GM23248 (cell line): ENCODE measurements at places on chromosomes 11 and 22. TPM values are rescaled to one million over a fixed set of nuclear protein-coding genes. Genes with fewer than 3 reads are reported as not detected.
A peak's percentile ranks its signal among the peaks of the same experiment; 100 is the strongest.

DSCAML1 gene
- not detected in 2 replicates for total RNA-seq

GRCh38 chr11:14584035-14584363 lies 59.6 kb upstream of the PDE3B start:
- no peak overlapping the region for H3K27ac ChIP-seq
- no peaks in the 10 kb centered on the region for H3K27me3 ChIP-seq
- no peak for DNase-seq
- H3K4me3 ChIP-seq: no peak overlapping the region
- H3K4me1 ChIP-seq: no peaks in the 10 kb centered on the region

MB gene
- not detected in 2 replicates for total RNA-seq

GRCh38 chr22:49961005-49961600 lies 531 bp downstream of the PIM3 start:
- H3K4me1 ChIP-seq: peaks cover 5% of the 10 kb centered on the region; the same call in 1 of the 2 replicates
- H3K4me3 ChIP-seq: peak overlapping the region; percentile 73
- no peaks in the 10 kb centered on the region for H3K27me3 ChIP-seq

APOC3 gene
- total RNA-seq: not detected in 2 replicates

DNA sequence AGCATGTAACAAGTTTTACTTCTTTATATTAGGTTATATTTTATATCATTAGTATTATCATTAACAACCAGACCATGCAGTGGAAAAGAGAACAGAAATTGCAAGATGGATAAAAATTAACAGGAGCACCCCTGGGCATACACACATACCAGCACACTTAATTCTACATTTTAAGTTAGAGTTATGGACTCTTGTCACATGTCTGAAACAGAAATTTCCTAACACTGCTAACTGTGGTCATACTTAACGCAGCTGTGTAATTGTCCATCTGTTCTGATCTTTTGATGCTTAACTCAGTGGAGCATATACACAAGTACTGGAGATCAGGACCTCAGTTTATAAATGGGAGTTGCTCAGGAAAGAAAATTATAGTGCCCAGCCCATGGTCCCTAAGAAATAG lies 358 bp downstream of the OR52H1 start:
- DNase-seq: no peak
- H3K4me3 ChIP-seq: no peak overlapping the region
- no peaks in the 10 kb centered on the region for H3K27me3 ChIP-seq
- H3K27ac ChIP-seq: no peak overlapping the region

GRCh38 chr11:114159320-114159719 lies 99.8 kb downstream of the ZBTB16 start:
- no peak for DNase-seq
- no peaks in the 10 kb centered on the region for H3K36me3 ChIP-seq
- no peak overlapping the region for H3K27ac ChIP-seq

GALNT18 gene
- 5.6 and 7.1 TPM in 2 replicates for total RNA-seq
